ENCODE measurements at places on chromosomes 6 and 20. TPM values are rescaled to one million over a fixed set of nuclear protein-coding genes. Genes with fewer than 3 reads are reported as not detected.

SLC35D3 gene
- 0.57 TPM for total RNA-seq

DNA sequence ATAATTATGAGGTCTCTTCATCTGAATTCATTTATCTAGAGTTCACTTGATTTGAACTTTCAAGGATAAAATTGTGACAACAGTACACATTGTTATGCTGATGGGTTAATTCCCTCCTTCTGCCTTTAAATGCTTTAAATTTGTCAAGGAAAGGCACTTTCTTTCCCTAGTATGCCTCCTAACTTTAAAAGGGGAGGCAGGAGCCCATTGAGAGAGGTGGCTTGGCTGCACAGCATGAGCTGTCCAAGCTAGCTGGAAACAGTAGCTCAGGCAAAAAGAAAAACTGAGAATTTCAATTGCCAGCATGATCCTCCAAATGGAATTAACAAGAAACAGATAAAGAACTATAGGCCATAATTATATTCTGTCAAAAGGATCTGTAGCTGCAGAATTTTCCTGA lies 243.3 kb upstream of the GRIK2 start:
- H3K27ac ChIP-seq = no peak overlapping the region
- no peak for DNase-seq
- no peaks in the 10 kb centered on the region for H3K36me3 ChIP-seq
- no peaks in the 10 kb centered on the region for H3K4me1 ChIP-seq
- H3K4me3 ChIP-seq = no peak overlapping the region

DNA sequence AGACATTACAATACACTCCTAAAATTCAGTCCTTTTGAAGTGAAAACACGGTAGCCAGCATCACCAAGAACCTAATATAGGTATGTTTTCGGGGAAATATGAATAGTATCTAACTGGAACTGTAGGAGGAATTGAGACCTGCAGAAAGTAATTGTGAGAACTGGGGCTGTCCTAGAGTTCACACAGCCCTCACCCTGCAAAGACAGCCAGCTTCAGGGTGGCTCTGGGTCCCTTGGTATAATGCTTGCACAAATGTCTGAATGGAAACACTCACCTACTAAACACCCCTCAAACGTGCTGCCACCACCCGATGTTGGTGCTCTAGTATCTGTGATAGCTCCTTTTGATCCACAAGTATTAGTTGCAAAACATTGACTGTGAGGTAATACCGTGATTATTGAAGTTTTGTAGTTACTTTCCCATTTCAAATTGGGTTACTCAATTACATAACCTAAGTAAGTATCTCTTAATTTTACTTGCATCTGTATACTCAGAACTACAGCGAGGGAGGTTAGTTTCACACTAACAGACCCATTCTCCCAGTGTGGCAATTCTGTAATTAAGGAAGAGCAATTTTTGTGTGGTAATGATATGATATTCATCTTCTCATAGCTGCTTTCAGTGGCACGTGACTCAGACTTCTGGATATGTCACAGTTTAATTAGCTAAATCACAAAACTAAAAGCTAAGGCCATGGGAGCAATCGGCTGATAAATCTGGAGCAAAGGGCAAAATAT lies 129.5 kb downstream of the INSM1 start:
- H3K4me3 ChIP-seq = no peak overlapping the region
- H3K4me1 ChIP-seq = no peaks in the 10 kb centered on the region
- no peak for DNase-seq

SAPCD1 gene
- 5.9 TPM for total RNA-seq

GRCh38 chr20:4794846-4795245 lies 73.1 kb downstream of the PRND start:
- H3K27me3 ChIP-seq = no peaks in the 10 kb centered on the region
- peaks cover 9% of the 10 kb centered on the region for H3K36me3 ChIP-seq
- no peak overlapping the region for H3K4me3 ChIP-seq
- DNase-seq = no peak
- H3K4me1 ChIP-seq = no peaks in the 10 kb centered on the region

- H3K27ac ChIP-seq = no peak overlapping the region
- H3K27me3 ChIP-seq = no peaks in the 10 kb centered on the region
- DNase-seq = no peak
- no peaks in the 10 kb centered on the region for H3K36me3 ChIP-seq
- H3K4me1 ChIP-seq = no peaks in the 10 kb centered on the region
Measured at GRCh38 chr6:144624716-144625115, 339.6 kb downstream of the UTRN start.

DNA sequence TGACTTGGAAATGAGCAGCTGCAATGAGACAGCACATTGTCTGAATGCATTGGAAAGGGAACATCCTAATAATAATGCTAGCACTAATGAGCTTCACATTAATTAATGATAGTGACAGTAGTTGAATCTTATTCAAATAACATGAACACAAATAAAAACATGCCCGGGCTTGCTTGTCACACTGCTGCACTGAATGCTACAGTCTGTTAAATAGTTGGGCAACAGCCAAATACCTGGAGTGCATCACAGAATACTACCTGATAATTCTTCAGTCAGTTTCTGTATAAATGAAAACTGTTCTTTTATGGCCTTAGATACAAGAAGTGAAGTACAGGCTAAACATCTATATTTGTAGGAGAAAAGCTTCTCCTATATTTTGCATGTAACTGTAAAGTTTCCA lies 458.7 kb downstream of the RNF144B start:
- H3K36me3 ChIP-seq = no peaks in the 10 kb centered on the region
- H3K27ac ChIP-seq = no peak overlapping the region
- no peak for DNase-seq
- no peaks in the 10 kb centered on the region for H3K27me3 ChIP-seq
- no peak overlapping the region for H3K4me3 ChIP-seq

BMP7 gene
- total RNA-seq = 9.2 TPM

SGK2 gene
- total RNA-seq = 0.23 TPM

MYBL2 gene
- total RNA-seq = 207 TPM

GRCh38 chr20:50303573-50304500 lies 113.2 kb downstream of the CEBPB start:
- no peak overlapping the region for H3K27ac ChIP-seq
- H3K36me3 ChIP-seq = no peaks in the 10 kb centered on the region
- H3K27me3 ChIP-seq = no peaks in the 10 kb centered on the region
- no peak for DNase-seq
- H3K4me1 ChIP-seq = peaks cover 6% of the 10 kb centered on the region
- no peak overlapping the region for H3K4me3 ChIP-seq

- H3K36me3 ChIP-seq = peaks cover 10% of the 10 kb centered on the region
- H3K27me3 ChIP-seq = no peaks in the 10 kb centered on the region
- no peak for DNase-seq
- no peak overlapping the region for H3K27ac ChIP-seq
- H3K4me1 ChIP-seq = peaks cover 23% of the 10 kb centered on the region
- H3K4me3 ChIP-seq = no peak overlapping the region
Measured at GRCh38 chr6:39213195-39213920, 15.9 kb downstream of the KCNK5 start.

DNA sequence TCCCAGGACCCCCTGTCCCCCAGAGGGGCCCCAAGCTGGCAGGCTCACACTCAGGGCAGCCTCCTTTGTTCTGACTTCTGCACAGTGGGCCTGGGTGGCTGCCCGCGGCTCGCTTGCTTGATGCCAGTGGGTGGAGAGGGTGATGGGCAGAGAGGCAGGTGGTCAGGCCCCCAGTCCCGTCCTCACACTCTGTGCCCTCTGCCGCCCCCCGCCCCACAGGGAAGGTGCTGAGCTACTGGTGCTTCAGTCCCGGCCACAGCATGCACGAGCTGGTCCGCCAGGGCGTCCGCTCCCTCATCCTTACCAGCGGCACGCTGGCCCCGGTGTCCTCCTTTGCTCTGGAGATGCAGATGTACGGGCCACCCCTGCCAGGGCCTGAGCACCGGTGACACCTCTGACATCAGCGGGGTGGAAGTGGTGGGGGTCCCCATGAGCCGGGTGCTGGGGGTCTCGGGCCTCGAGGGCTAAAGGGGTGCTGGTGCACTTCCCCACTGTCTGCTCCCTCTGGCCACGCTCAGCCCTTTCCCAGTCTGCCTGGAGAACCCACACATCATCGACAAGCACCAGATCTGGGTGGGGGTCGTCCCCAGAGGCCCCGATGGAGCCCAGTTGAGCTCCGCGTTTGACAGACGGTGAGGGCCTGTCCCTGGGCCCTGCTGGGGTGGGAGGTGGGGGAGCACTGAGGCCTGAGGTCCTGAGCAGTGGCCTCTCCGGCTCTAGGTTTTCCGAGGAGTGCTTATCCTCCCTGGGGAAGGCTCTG lies 8.9 kb upstream of the TNFRSF6B start:
- H3K4me3 ChIP-seq = no peak overlapping the region
- H3K27me3 ChIP-seq = no peaks in the 10 kb centered on the region
- H3K36me3 ChIP-seq = no peaks in the 10 kb centered on the region
- DNase-seq = no peak

FOXA2 gene
- 0.34 TPM for total RNA-seq

DNA sequence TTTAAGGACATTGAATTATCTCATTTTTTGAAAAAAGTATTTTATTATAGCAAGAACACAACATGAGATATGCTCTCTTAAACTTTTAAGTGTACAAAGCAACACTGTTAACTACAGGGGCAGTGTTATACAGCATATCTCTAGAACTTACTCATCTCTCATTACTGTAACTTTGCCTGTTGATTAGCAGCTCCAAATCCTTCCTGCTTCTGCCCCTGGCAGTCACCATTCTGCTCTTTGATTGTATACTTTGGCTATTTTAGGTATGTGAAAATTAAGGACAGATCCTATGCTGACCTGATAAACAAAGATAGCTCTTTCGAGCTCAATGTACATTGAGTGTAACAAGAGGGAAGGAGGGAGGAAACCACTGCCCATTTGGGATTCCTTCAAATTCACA lies 1349.8 kb upstream of the GJE1 start:
- no peaks in the 10 kb centered on the region for H3K27me3 ChIP-seq
- H3K36me3 ChIP-seq = no peaks in the 10 kb centered on the region
- H3K27ac ChIP-seq = no peak overlapping the region
- DNase-seq = no peak
- no peak overlapping the region for H3K4me3 ChIP-seq
- H3K4me1 ChIP-seq = no peaks in the 10 kb centered on the region

CPXM1 gene
- 28.8 TPM for total RNA-seq

GRCh38 chr6:158737710-158738615 lies 81.2 kb downstream of the EZR start:
- H3K4me3 ChIP-seq = no peak overlapping the region
- H3K4me1 ChIP-seq = no peaks in the 10 kb centered on the region
- no peak overlapping the region for H3K27ac ChIP-seq

GRCh38 chr6:34986845-34987246 lies 97.8 kb downstream of the ANKS1A start:
- H3K4me1 ChIP-seq = peaks cover 6% of the 10 kb centered on the region
- H3K4me3 ChIP-seq = no peak overlapping the region
- H3K27ac ChIP-seq = 0 out of 2 replicates have a peak overlapping the region, but pooled peaks have one; percentile 13
- peaks cover 4% of the 10 kb centered on the region for H3K36me3 ChIP-seq

ECHDC1 gene
- 60.5 TPM for total RNA-seq

- no peaks in the 10 kb centered on the region for H3K36me3 ChIP-seq
- H3K27ac ChIP-seq = no peak overlapping the region
- DNase-seq = no peak
- H3K27me3 ChIP-seq = no peaks in the 10 kb centered on the region
- H3K4me3 ChIP-seq = peak overlapping the region; percentile 84
Measured at GRCh38 chr6:125789576-125790357, 993 bp upstream of the NCOA7 start.

- no peaks in the 10 kb centered on the region for H3K36me3 ChIP-seq
- DNase-seq = no peak
- no peak overlapping the region for H3K27ac ChIP-seq
- no peak overlapping the region for H3K4me3 ChIP-seq
Measured at GRCh38 chr6:20440296-20440695, 38.6 kb downstream of the E2F3 start.

APCDD1L gene
- 3.2 TPM for total RNA-seq

- DNase-seq = no peak
- H3K27me3 ChIP-seq = peaks cover 1% of the 10 kb centered on the region
- no peak overlapping the region for H3K4me3 ChIP-seq
- no peaks in the 10 kb centered on the region for H3K4me1 ChIP-seq
Measured at GRCh38 chr6:89239338-89239737, 22.2 kb upstream of the GABRR1 start.

- no peak overlapping the region for H3K27ac ChIP-seq
- DNase-seq = no peak
- no peaks in the 10 kb centered on the region for H3K4me1 ChIP-seq
- no peaks in the 10 kb centered on the region for H3K36me3 ChIP-seq
- H3K4me3 ChIP-seq = no peak overlapping the region
Measured at GRCh38 chr6:94362061-94362864, 942.9 kb upstream of the EPHA7 start.

DNA sequence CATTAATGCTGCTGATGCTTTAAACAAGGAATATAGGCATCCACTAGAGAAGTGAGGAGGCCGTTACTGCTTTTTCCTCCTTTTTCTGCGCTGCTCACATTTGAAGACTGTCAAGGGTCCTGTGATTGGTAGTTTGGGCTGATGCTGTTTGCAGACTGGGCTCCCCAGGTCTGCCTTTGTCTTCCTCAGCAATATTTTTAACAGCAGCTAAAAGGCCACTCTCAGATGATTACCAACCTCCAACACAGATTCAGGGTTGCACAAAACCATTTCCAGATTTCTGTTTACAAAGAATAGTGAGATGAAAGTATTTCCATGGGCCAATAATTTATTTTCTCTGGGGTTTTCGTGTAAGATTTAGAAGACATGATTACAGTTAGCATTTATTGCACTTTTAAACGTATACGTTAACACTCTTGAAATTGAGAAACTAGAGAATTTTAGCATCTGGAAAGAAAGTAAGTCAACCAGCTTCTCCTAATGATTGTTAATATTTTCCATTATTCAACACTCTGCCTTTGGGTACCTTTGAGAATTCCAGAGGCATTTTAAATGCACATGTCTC lies 475.3 kb upstream of the SOX4 start:
- H3K27me3 ChIP-seq = no peaks in the 10 kb centered on the region
- H3K4me1 ChIP-seq = no peaks in the 10 kb centered on the region
- no peak for DNase-seq
- no peak overlapping the region for H3K27ac ChIP-seq

GRCh38 chr6:148140772-148141557 lies 201.7 kb upstream of the SASH1 start:
- no peak overlapping the region for H3K27ac ChIP-seq
- no peaks in the 10 kb centered on the region for H3K4me1 ChIP-seq
- no peak for DNase-seq
- no peaks in the 10 kb centered on the region for H3K27me3 ChIP-seq

DNA sequence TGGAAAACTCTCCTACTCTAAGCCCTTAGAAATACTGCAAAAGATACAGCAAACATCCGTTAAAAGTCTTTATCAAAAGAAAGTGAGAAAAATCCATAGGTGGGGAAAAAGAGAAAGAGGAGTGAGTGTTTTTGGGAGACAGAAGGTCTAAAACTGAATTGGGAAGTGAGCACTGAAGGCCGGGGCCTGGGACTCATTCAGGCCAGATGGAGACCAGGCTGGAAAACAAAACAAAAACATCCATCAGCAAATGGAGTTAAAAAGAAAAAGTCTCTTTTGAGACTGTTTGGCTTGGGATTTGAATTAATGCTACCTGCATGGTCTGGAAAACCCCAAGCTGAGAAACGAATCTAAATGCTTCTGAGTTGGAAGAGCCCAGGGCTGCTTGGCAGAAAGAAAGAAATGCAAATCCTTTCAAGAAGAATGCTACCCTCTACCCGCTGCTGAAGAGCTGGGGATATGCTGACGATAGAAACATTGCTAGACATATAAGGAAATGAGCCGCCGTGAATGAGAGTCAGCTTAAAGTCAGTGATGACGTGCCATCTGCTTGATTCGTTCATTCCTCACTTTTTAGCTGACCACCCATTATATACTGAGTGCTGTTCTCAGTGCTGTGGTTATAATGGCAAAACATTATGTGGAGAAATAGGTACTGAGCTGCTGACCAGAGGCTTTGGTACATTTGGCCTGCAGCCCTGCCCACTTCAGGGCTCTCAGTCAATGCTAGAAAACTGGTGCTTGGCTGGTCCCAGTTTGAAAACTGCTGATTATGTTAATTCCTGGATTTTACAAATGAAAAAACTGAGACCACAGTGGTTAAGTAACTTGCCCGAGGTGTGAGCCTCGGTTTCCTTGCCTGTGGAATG lies 28.0 kb upstream of the TULP4 start:
- H3K4me3 ChIP-seq = no peak overlapping the region
- DNase-seq = no peak
- H3K36me3 ChIP-seq = no peaks in the 10 kb centered on the region
- peak overlapping the region; percentile 60 for H3K27ac ChIP-seq
